ENCODE measurements at places on chromosomes 4 and X.

GRCh38 chrX:149950681-149951080, 12.4 kb upstream of the EOLA2 start:
- no peak for DNase-seq

GRCh38 chrX:109357706-109358105, 124.2 kb downstream of the GUCY2F start:
- DNase-seq: no peak

DNA sequence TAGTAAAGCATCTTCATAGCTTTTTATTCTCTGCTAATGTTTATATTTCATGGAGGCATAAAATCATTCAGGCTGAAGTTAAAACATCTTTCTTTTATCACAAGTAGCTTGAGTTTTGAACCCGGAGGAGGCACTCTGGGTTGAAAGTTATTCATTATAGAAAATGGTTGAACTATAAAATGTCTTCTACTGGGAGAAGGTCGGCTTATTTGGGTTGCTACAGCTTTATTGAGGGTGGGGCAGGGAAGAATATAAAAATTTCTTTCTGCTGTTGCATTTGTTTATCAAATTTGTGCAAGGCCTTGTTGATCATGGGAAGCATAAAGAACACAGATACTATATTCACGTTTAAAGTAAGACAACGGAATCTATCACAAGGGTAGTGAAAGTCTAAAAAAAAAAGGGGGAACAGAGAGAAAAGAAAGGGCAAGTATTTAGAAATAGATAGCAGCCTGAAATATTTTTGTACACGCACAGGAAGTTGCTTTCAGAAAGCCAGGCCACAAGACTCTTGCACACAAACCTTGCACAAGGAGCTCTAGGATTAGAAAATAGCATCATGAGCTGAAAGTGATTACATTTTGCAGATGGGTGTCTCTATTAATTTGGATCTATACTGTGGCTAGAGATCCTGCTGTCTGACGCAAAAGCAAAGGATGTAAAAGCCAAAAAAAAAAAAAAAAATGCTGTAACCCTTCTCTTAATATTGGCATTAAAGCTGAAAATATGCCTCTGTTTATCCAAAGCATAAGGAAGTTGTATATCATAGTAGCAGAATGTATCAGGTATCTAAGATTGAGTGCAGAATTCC, 37.2 kb upstream of the FAM9C start:
- no peak for DNase-seq

DNA sequence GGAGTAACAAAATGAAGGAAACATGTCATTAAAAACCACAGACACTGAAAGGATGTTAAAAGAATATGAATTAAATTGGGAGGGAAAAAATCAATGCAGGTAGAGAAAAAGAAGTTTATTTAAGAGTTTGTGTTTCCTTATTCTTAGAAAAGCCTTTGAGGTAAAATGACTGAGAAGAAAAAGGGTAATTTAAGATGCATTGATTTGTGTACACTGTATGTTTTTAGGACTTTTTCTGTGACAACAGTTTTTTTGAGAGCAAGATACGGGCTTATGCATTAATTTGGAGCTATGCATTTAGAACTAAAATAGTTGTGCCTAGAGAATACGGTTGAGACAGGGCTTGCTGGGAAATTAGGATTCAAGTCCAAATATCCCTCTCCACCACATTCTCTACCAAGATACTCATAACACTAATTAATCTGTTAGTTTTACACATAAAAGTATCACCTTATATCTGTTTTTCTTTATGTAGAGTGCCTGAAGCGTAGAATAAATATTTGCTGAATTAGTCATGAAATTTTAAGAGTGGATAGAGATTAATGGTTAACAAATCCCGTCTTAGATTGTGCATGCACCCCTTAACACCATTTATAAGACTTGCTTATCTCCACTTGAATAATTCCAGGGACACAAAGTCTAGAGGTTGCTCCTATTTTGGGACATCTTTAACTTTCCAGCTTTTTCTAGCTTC, 232.5 kb downstream of the PCDH7 start:
- DNase-seq: no peak

- no peak for DNase-seq
These were observed 97.5 kb downstream of the FANCB start for GRCh38 chrX:14775416-14775815.

DNA sequence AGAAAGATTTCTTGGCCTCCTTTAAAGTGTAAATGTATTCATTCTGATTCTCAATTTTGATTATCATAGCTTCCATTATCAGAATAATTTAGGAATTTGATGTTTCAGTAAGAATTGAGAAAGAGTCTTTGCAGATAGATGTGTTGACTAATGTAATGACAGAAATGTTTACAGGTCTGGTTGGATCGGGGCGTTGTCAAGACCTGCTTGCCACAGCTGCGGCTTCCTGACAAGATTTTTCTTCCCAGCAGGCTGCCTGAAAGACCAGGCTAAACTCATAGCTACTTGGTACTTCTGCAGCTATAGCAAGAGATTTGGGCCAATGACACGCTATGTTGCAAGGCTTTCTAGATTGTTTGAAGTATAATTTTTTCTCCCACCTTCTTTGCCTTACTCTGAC, 91.5 kb upstream of the ANKRD50 start:
- no peak for DNase-seq

- DNase-seq: no peak
These were observed 130.0 kb downstream of the AR start for GRCh38 chrX:67673741-67674274.

DNA sequence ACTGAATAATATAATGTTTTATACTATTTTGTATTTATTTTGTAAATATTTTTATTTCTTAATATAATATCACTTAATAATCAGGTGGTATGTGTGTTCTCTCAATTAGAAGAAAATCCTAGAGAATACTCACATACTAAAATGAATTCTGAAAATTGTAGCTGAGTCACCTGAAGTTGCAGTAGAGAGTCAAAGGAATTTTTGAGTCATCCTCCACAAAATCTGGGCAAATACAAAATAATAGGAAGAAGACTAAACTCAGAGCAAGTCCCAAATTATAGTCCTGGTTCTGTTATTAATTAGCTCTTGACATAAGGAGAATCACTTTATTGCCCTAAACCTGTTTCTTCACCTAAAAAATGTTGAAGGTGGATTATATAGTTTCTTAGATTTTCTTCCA, 57.8 kb downstream of the SPATA4 start:
- no peak for DNase-seq

DNA sequence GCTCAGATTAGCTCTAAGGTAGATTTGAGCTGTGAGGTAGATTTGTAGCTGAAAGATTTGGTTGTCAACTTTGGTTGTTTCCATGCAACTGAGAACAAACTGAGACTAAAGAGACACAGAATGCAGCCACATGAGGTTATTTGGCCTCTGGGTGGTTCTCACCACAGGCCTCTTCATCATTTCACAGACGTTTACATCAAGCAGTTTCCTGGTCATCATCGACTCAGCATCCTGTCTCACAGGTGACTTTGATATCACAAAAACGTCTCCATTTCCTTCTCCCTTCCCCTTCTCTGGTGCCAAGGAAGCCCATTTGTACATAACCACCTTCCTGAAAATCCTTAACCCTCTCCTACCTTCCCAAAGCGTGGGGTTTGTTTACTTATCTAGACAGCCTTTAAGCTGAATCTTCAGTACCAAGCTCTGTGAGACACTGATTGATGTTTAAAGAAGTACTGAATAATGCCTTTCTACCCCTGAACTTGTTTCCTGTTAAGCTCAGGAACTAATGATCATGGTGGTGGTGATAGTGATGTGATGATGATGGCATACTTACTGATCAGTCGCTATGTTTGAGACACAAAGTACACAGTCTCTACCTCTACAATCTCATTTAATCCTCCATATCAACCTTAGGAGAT, 81.9 kb downstream of the FAM114A1 start:
- peak; percentile 60 for DNase-seq

- DNase-seq: no peak
These were observed 25.7 kb upstream of the XIAP start for GRCh38 chrX:123834116-123834515.

All from CD4-positive, alpha-beta T cell treated with Interleukin-15 for 4 hours (primary cell).